ENCODE measurements at places on chromosomes 1 and 21.

DNA sequence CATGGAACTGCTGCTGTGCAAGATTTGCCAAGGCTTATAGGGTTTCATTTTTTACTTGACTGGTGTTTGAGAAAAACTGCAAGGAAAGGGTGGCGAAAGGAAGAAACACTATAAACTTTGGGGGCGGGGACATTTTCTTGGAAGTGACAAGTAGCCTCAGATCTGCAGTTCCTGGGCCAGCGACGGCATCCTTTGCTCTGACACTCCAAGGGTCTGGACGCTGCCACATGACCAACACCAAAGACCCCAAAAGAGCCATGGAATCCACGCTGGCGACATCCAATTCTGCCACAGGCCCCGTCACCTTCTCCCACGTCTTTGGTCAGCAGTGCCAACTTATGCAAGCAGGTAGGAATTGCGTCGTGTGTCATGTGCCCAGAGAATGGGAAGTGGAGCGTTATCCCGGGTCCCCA, 193.4 kb downstream of the PRDM2 start:
- peak; percentile 57 for DNase-seq

DNA sequence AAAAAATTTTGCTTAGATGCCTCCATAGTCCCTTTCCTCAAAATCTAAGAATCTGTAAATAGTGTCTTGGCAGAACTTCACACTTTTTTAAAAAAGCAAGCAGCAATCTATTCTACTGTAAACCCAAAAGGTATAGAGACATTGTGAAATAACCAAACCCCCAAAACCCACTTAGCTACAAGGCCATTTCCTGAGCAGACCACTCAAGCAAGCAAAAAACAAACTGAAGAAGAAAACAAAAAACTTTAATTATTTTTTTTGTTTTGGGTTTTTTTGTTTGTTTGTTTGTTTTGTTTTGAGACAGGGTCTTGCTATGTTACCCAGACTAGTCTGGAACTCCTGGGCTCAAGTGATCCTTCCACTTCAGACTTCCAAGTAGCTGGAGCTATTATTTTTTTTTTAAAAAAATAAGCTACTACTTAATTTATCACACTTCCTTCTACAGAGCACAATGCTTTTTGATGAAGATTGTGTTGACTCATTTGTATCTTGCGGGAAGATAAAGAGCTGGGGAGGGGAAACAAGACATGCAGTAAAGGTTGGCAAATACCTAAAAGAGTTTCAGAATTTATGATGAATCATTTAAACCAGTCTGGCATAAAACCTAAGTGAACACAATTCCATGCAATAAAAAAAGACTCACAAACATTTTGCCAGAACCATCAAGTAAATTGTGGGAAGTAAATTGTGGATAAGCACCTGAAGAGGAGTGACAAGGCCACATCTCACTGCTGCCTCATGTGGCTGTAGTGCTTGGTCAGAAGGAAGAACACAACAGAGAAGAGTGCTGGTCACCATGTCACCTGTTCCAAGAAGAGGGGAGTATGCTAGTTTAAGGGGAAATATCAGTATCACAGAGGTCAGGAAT, 2.7 kb upstream of the PTPN22 start:
- no peak for DNase-seq

GRCh38 chr1:225426395-225427234, 1.2 kb downstream of the LBR start:
- DNase-seq, result peak; percentile 73

DNA sequence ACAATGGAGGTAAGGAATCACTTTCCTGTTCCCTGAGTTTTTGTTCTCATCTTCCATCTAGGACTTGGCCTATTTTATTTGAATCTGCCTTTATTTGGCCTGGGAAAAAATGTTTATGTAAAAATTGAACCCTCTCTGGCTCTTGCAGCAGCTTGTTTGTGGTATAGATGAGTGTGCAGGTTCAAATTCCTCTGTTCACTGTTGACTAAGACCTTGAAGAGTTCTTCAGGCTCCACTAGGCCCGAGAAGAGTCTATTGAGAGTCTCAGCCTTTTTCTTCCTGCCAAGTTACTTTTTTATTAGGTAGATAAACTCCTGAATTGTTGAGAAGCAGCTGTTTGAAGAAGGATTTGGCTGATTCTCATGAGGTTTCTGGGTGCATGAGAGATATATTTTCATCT, 248.8 kb upstream of the ADGRL2 start:
- DNase-seq, result peak; percentile 89

- DNase-seq, result no peak
Observed at GRCh38 chr1:77424236-77424635, 142.4 kb downstream of the AK5 start.

DNA sequence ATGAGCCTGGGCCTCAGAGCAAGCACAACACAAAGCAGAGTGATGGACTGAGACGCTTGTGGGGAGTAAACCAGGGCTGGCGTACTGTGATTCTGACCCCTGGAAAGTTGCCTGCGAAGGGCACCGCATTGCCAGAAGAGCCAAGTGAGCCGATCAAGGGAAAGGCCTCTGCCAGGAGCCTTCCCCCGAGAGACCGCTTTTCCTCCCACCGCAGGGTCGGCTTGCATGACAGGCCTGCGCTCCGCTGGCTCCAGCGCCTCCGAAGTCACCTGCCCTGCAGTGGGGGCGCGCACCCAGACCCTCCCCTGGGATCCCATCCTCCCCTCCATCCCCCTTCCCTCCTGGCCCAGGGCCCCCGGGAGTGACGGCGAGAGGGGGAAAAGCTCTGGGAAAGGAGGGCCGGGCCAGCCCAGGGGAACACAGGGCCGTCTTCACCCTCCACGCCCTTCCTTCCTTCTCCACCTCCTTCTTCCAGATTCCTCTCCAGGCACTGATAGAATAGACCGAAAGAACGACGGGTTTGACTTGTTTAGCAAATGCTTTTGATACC, 165.0 kb downstream of the TRIM33 start:
- DNase-seq, result no peak

DNA sequence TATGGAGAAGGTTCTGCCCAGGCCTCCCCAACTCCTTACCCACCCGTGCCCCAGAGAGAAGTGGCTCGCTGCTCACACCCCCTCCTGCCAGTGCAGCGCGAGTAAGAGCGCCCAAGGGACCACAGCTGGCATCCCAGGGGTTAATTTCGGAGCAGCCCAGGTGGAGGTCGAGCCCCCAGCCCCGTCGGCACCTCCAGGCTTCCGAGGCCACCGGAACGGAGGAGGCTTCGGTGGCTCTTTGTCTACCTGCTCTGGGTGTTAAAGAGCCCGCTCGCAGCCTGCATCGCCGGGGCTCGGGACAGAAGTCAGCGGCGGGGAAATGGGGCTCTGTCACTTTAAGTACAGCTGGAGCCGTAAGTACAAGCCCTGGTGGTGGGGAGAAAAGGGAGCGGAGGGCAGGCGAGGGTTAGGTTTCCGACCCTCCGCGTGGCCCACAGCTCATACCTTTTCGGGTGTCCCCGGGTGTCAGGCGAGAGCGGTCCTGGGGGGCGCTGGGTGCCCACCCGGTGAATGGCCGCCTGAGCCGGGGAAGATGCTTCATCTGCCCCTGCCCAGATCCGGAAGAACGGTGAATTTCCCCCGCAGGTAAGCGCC, 89.4 kb upstream of the IPO9 start:
- no peak for DNase-seq

GRCh38 chr1:53460666-53461322, 1.6 kb downstream of the DMRTB1 start:
- DNase-seq, result no peak

DNA sequence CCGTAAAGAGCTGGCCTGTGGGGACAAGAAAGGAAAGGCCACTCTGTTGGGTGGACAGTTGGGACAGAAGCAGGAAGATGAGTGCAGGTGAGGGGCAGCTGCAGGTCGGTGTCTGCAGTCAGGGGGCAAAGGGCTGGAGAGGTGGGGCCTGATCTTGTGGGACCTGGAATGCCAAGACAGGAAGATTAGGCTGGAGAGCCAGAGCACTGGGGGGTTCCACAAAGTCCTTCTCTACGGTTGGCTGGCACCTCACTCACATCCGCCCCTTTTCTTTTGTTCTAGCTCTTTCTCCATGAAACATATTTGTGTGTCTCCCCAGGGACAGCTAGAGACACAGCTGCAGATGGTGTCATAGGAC, 404.1 kb downstream of the PTPRU start:
- DNase-seq, result peak; percentile 40

- DNase-seq, result no peak
Observed at GRCh38 chr1:19441048-19441780, 44.1 kb downstream of the CAPZB start.

DNA sequence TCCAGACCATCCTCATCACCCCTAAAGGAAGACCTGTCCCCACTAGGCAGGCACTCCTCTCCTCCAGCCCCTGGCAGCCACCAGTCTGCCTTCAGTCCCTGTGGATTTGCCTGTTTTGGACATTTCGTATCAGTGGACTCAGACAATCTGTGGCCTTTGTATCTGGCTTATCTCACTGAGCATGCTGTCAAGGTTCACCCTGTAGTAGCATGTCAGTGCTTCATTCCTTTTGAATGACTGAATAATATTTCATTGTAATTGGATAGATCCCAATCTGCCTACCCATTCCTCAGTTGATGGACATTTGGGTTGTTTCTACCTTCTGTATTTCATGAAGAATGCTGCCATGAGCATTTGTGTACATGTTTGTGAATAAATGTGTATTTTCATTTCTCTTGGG, 32.9 kb upstream of the RNF187 start:
- no peak for DNase-seq

DNA sequence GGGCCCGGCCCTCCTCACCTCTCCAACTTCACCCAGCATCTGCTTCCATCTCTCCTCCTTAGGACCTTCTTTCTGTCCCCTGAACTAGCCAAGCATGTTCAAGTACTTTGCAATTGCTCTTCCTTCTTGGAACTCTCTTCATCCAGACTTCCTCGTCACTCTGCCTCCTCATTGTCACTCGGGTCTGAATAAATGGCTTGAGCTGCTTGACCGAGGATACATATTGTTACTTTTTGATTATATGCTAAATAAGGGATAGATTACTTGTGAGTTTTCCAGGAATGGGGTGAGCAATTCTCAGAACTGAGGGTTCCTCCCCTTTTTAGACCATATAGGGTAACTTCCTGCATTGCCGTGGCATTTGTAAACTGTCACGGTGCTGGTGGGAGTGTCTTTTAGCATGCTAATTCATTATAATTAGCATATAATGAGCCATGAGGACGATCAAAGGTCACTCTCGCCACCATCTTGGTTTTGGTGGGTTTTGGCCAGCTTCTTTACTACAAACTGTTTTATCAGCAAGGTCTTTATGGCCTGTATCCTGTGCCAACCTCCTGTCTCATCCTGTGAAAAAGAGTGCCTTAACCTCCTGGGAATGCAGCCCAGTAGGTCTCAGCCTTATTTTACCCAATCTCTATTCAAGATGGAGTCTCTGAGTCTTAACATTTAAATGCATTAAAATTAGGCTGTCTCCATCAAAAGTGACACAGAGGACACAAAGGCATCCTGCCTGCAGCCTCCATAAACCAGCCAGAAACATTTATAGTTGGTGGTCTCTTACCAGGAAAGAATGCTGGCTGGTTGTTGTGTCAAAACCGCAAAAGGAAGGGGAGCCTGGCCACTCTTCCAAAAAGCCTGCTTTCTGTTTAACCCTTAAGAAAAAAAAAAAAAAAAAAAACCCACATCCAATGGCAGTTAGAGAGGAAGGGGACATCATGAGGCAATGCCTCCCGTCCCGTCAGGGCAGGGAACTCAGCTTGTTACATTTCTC, 179.3 kb downstream of the KAZN start:
- no peak for DNase-seq

- no peak for DNase-seq
Observed at GRCh38 chr1:51378871-51379270, 48.5 kb upstream of the TTC39A start.

DNA sequence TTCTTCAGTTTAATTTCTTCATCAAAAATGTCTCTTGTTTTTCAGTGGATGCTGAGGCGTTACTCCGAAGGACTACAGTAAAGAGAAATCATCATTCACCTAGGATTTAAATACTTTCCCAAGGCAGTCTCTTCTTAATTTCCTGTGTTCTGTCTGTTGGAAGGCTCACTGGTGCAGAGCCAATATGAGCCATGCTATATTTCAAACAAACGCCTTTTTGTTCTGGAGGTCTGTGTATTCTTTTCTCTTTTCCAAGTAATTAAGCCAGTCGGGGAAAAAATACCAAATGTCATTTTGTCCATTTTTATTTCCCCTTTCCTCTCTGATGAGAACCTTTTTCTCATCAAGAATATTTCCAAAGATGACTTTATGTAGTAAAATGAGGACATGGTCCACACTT, 206.5 kb downstream of the RWDD3 start:
- DNase-seq, result no peak

DNA sequence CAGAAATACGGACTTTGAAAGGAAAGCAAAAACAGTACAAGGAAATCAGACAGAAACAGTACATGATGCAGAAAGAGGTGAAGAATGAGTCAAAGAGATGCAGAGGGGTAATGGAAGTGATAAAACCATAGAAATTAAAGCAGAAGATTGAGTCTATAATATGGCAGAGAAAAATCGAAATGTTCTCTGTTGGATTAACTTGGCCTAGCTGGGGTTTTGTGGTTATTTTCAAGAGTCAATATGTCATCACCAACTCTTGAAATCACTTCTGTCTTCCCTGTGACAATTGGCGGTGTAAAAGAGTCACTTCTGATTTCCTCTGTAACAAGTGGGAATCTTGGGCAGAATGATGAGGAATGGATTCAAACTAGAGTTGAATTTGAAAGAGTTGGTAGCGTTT, 7.4 kb downstream of the YTHDF2 start:
- no peak for DNase-seq

DNA sequence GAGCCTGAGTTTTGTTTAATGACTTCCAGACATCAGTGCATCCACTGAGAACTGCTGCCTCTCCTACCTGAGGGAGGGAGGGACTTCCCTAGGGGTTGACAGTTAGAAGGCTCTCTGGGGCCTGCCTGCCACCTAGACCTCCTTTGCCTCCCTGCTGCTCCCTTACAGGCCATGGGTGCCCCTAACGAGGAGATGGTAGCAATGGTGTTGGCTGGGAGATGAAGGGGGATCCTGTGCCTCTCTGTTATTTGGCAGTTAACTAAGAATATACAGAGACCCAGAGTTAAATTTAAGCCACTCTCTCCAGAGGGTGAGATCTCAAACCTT, 66.1 kb downstream of the UBE2U start:
- no peak for DNase-seq

DNA sequence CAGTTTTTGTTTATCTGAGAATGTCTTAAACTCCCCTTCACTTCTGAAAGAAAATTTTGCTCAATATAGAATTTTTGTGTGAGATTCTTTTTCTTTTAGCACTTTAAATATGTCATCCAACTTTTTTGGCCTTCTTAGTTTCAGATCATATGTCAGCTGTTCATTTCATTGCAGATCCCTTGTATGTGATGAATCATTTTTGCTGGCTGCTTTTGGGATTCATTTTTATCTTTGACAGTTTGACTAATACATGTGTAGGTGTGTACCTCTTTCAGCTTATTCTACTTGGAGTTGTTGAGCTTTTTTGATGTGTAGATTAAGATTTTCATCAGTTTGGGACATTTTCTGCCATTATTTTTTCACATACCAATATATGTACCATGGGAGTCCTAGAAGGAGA, 156.8 kb downstream of the FASLG start:
- no peak for DNase-seq

DNA sequence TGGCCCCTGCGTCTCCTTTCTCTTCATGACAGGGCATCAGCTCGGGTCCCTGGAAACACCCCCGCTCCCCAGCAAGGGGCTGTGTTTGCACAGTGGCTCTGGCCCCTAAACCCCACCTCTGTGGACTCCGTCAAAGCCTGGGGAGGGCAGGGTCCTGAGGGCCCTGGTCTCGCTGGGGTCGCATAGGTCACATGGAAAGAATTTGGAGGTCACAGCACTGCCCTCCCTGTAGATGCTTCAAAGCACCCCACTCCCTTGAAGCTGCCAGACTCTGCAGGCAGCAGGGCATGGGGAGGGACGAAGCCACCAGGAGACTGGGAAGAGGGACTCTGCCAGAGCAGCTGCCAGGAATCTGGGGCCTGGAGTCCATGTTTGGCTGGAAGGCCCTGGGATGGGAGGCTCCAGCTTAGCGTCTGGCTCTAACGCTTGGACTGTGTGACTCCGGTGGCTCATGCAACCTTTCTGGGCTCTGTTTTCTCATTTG, 36.6 kb upstream of the ECE1 start:
- no peak for DNase-seq

Measured in DMS79 treated with DMSO at 0.1 percent for 48 hours (cell line).